Neuronal stem cell (in vitro differentiated cells): ENCODE measurements at places on chromosomes 7 and 10.

DNA sequence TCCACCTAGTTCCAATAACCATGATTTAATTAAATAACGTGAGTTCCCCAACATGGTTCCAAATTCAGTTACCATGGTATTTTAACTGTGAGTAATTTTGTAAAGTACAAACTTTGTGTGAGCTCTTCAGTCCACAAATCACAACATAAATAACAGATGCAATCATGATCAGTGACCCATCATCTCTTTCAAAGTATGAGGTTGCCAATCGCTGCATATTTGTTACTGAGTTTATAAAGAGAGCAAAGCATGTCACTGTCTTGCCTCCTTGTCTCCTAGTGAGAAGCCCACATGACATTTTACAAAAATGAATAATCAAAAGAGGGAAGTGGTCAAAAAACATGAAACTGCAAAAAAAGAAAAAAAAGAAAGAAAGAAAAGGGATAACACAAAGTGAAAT lies 69.1 kb upstream of the PDSS1 start:
- no peak for DNase-seq

DNA sequence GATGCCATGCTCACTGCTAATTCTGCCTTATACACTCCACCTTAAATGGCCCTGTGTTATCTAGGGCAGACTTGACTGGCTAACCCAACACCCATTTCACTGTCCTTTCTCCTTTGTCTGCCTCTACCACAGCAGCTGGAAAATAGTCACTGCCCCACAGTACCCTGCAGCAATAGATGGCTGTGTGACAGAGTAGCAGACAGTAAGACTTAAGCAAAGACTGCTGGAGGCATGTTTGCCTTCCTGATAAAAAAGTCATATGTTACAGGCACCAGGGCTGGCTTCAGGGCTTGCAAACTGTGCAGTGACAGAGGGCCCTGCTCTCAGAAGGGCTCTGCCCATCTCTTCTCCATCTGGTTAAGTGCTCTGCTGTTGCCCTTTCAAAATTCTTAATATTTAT lies 332.6 kb upstream of the GHITM start:
- DNase-seq: no peak

DNA sequence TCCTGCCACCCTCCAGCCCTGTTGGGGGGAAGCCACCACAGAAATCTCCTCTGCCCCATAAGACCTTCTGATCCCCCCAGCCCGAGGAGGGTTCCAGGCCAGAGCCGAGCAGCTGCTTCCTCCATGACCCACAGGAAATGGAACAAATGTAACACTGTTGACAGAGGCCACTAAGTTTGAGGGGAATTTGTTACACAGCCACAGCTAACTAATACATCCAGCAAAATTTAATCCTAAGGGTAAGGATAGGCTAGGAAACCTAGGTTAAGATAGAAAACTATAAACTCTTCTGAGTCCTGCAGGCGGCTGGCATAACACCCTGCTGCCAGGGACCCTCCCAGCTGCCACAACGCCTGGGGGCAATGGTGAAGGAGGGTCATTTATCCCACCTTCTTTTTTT lies 66.8 kb upstream of the PDGFA start:
- DNase-seq: no peak

DNA sequence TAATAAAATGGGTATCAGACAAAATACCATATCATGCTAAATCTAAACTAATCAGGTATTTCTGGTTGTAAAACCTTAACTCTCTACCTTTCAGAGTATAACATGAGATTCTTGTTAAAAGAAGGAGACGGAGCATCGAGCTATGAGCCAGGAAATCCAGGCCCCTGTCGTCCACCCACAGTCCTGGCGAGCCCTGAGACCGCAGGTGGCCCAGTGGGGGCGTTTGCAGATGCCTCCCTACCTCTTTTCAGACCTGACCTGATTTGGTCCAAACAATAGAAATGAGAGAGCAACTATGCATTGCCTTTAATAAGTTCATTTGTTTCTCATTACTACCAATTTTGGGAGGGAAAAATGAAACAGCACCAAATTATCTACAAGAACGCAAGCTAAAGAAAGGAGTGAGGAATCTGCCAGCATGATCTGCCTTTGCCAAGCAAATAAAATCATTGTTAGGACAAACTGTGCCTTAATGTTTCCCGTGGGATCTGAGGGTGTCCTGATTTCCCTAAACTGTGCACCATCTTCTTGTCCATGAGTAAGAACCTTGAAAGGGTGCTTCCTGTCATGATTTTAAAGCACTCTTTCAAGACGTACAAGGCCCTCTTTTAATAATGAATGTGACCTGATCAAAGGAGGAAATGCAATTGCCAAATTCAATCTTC lies 166.7 kb downstream of the TCERG1L start:
- DNase-seq: no peak

DNA sequence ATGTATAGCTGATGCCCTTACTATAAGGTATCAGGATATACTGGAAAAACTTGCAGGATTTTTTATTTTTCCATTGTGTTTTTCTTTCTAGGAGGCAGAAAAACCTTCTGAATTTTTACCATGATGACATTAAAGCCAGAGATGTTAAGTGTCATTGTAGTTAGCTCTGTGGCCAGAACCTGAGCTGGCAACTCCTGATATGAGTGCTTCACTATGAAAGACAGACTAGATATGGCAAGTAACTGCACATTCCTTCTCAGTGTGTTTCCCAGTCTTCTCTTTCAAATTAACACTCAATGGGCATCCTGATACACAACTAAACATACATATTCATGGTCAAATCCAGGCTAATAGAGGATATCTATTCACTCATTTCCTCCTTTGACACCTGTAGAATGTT lies 166.2 kb downstream of the CTTNBP2 start:
- no peak for DNase-seq

DNA sequence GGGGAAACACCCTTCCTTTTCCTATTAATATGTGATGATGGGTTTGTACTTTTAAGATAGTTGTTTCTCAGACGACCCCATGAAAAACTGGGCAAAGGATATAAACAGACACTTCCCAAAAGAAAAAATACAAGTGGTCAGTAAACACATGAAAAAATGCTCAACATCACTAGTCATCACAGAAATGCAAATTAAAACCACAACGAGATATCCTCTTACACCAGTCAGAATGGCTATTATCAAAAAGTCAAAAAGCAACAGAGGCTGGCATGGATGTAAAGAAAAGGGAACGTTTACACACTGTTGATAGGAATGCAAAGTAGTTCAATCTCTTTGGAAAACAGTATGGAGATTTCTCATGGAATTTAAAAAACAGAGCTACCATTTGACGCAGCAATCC lies 111.4 kb upstream of the ZEB1 start:
- DNase-seq: no peak

DNA sequence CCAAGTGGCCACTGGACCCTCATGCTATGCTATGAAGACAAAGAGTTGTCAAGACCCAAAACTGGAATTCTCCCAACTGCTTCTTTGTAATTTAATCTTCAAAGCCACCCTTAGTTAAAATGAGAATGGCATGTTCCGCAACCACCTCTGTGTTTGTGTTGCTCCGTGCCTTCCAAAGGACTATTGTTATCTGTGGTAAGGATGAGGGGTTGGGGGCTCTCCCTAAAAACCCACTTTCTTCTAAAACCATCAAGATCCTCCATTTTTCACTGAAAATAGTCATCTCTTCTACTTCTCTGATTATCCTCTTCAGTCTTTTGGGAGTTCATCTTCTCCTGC lies 222.1 kb upstream of the AOAH start:
- no peak for DNase-seq

DNA sequence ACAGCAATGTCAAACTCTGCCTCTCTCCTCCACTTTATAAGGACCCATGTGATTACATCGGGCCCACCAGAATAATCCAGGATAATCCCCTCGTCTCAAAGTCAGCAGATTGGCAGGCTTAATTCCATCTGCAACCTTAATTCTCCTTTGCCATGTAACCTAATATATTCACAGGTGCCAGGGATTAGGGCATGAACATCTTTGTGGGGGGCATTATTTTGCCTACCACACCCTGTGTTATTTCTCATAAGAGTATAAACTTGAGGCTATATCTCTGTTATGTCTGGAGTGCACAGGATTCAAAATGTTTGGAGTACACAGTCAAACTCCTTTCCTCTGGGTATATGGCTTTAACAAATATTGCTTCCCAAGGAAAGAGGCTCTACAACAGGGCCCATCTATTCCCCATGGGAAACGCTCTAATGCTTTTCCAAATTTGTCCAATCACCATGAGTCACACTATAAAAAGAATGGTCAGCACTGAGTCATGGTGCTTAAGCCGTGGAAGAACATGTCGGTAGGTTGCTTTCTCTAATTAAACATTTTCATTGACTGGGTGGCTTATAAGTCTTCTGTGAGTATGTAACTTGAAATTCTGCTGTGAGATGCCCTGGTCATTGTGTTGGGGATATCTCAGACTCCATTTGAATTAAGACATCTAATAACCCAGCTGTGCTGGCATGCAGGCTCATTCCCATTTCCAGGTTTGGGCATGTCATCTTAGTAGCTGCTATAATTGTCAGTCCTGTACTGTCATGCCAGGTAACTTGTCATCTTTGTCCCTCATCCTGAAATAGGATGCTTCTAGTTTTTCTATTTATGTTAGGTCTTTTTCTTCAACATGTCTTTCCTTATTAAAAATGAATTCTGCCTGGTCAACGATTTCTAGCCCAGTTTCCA lies 11.5 kb upstream of the AKR1B10 start:
- DNase-seq: no peak

GRCh38 chr7:146510088-146510680 lies 393.6 kb downstream of the CNTNAP2 start:
- DNase-seq: no peak
